ENCODE measurements at places on chromosomes 4 and X.

GRCh38 chr4:52317361-52317879 is 266.3 kb downstream of the SPATA18 start:
- DNase-seq: no peak

DNA sequence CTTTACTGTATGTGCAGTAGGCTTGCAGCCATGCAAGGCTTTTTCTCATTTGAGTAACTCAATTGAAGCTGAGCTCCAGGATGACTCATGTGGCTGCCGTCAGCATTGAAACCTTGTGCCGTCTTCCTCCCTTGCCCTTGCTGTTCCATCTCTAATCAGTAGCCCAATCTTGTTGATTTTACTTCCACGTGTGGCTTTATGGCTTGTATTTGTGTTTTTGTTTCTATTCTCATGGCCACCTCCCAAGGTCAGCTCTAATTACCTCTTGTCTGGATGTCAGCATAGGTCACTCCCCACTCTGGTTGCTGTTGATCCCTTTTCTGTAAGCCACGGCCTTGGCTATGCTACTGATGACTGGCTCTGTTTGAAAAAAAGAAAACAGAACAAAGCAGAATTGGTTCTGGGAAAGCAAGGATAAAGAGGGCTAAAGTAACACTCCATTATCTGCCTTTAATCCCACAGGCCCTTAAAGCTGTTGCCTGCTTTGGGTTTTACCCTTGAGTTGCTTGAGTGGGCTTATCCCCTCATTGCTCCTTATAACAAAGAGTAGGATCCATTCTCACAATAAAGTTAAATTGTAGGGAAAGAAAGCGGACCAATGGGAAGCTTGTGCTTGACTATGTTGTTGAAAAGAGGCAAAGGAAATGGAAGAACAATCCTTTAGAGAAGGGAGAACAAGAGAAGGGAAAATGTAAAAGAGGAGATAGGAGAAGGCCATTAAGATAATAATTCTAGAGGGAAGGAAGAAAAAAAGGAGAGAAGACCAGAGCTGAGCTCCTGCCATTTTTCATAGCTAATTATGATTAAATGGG is 173.9 kb upstream of the PGRMC2 start:
- peak; percentile 19 for DNase-seq

- no peak for DNase-seq
Observed at GRCh38 chrX:112785344-112785743, 55.3 kb downstream of the AMOT start.

GRCh38 chrX:85052636-85053343 is 49.1 kb downstream of the APOOL start:
- peak; percentile 2 for DNase-seq

DNA sequence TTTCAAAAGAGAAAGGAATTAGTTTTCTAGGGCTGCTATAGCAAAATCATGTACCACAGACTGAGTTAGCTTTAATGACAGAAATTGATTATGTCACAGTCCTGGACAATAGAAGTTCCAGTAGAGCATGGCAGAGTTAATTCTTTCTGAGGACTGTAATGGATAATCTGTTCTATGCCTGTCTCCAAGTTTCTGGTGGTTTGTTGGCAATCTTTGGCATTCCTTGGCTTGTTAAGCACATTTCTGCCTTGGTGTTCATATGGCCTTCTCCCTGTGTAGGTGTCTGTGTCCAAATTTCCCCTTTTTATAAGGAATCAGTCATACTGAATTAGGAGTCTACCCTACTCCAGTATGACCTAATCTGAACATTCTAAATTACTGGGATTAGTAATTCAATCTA is 336.1 kb upstream of the PABPC4L start:
- DNase-seq: no peak

GRCh38 chr4:72432282-72432681 is 136.7 kb downstream of the ADAMTS3 start:
- no peak for DNase-seq

- no peak for DNase-seq
Observed at GRCh38 chrX:38327775-38328081, 419 bp upstream of the RPGR start.

GRCh38 chr4:137660211-137660610 is 127.9 kb upstream of the PCDH18 start:
- no peak for DNase-seq

- DNase-seq: no peak
Observed at GRCh38 chr4:150619042-150619441, 37.1 kb downstream of the MAB21L2 start.

DNA sequence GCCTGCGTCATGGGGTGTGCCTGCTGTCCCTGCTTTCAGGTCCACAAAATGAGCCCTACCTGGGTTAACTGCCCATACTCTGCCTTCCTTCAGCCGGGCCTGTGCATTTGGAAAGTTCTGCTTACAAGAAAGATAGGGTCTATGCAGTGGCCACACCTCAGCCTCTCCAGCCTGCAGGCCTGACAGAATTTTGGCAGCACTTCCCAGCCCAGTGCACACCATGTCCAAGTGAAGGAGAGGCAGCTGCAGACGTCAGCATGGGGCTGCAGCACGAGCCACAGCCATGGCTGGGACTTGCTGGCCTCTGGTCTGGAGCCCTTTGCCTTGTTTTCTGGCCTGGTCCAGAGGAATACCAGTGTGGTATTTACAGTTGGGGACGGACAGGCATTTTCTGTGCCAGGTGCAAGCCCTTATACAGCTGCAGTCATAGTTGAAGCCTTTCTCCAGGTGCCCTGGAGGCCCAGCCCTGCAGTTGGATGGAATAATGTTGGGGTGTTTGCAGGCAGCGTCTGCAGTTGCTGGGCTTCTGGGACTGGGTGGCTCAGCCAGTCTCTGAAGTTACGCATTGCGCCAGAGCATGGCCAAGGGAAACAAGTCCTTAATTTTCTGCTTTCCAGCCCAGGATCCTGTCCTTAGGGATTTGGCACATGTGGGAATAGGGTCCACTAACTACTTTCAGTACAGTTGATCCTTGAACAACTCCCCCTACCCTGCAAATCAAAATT is 26.2 kb downstream of the JADE1 start:
- no peak for DNase-seq

DNA sequence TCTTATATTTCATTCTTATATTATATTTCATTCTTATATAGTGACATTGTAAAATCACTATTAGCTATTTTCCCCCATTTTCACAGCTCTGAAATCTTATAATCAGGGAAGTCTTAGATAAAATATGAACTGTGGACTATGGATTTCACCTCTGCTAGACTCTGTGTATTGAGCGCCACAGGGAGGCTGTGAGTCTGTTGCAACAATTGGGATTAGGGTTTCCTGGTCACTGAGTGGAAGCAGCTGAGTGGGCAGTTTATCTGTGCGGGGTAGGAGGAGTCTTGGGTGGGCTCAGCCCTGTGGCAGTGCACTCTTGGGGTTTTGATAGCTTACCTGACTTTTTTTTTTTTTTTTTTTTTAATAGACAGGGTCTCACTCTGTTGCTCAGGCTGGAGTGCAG is 249.5 kb downstream of the PTTG2 start:
- DNase-seq: no peak

GRCh38 chrX:66023385-66024091 is 16.3 kb downstream of the VSIG4 start:
- DNase-seq: no peak

GRCh38 chrX:118901991-118902390 is 72.4 kb upstream of the LONRF3 start:
- no peak for DNase-seq

- DNase-seq: no peak
Observed at GRCh38 chr4:41670530-41670929, 78.0 kb downstream of the PHOX2B start.

DNA sequence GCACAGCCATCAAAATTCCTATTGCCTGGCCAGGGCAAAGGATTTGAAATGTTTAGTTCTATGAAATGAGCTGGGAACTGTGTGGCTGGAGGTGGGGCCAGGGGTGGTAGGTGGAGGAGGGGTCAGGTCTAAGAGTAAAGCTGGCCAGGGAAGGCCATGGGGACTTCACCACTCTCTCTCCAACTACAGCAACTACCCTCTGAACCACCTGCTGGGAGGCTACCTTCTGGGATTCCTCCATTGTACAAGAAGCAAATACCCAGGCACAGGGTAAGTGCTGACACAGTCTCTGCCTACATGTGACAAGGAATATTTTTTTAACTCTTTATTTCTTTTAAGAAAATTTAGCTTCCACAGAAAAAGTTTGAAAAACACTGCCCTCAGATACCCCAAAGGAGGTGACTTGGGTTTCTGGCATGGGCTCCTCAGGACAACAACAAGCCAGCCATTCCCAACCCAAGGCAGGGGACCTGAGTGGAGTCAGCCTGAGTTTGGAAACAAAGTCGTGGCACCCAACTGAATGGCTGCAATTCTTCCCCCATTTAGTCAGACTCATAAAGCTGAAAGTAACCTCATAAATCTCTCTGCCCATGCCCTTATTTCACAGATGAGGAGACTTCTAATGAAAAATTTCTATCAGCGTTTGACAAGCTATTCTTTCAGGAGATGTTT is 593.8 kb upstream of the DIPK2B start:
- DNase-seq: no peak

DNA sequence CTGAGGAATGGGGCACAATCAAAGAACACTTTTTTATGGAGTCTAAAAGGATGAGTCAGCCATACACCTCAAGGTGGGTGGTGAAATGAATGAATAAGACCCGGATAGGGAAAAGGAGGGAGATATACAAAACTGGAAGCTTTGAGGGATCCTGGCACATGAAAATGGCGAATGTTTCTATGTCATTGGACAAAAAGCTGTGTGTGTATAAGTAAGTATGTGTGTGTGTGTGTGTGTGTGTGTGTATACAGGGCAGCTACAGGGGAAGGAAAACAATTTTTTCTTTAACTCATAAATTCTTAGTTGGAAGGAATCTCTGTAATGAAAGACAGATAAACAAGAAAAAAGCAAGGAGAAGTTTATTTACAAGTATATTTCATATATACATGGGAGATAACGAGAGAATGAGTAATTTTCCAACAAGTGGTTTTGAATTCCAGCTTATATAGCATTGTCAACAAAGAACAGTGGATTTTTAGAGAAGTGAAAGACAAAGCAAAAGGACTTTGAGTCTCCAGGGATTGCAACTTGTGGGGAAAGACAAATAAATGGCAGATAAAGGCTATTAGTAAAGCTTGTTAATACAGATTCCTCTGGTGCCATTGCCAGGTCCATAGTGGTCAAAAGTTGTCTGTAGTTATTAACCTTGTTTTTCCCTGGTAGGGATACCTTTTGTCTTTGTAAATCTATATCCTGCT is 99.7 kb downstream of the MMRN1 start:
- no peak for DNase-seq

DNA sequence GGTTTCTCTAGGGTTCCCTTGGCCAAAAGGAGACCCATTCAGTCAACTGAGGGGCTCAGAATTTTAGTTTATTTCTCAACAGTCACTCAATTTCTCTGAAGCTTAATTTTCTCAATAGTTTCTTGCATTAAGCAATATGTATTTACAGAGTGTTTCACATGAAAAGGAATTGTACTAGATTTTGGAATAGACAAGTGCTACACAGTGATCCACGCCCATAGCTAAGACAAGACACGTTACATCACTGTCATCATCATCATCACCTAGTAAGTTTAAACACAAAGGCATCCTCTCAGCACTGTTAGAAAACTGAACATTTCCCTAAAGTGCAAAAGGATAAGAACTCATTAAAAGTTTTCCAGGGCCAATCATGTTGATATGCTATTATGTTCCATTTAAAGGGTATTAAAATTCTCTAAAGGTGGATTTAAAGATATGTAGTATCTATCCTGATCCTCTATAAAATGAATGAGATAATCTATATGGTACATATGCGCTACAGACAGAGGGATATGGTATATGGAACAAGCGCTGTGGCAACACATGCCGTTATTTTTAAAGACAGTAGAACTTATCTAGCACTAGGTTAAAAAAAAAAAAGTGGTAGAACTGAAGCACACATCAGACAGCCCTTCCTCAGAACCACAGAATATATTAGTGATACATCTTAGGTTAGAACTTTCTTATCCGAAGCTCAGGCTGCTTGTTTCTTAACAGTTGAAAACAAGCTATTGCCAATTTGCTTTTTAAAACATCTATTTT is 12.1 kb downstream of the PPA2 start:
- DNase-seq: no peak

- DNase-seq: no peak
Observed at GRCh38 chr4:42277291-42277690, 120.0 kb upstream of the SHISA3 start.

GRCh38 chr4:117796677-117797076 is 237.6 kb upstream of the NDST3 start:
- DNase-seq: no peak

GRCh38 chr4:174867903-174868302 is 38.9 kb upstream of the GLRA3 start:
- DNase-seq: no peak

Measured in hepatic stellate cell (primary cell).